ENCODE measurements at places on chromosomes 6 and 20.

- no peak for DNase-seq
These were observed 5.8 kb upstream of the SRPK1 start for GRCh38 chr6:35926509-35927215.

DNA sequence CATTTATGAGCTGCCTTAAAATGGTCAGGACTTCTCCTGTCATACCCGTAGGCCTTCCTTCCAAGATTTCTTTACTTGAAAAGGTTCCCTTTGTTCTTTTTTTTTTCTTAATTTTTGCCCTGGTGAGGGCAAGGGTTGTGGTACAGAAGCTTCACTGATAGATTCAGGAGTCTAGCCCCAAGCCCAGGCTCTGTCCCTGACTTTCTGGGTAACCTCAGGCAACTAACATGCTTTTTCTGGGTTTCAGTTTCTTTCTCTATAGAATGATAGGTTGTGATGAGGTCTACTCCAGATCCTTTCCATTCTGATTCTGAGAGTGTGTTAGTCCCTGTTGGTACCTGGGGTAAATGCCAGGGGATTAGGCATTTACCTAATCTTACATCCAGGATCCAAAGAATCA, 21.2 kb downstream of the SNPH start:
- no peak for DNase-seq

- no peak for DNase-seq
These were observed 631.1 kb upstream of the POU3F2 start for GRCh38 chr6:98203170-98203806.

GRCh38 chr6:154202339-154202738, 154.3 kb downstream of the IPCEF1 start:
- no peak for DNase-seq

DNA sequence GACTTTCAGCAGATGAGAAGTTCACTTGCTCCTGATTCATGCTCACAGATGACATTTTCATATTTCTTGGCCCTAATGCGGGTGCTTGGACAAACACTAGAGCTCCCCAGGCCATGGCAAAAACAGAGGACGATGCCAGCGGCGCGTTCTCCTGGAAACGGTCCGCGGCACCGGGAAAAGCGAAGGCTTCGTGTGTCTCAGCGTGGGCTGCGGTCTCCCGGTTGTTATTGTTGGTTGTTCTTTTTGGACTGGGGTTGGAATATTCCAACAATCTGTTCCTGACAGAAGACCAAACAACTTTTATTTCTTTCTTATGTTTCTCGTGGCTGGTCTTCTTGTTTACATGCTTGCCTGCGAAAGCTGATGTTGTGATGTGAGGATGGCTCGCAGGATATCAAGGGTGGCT, 46.8 kb upstream of the NEDD9 start:
- DNase-seq: no peak

- no peak for DNase-seq
These were observed 183.7 kb upstream of the JAG1 start for GRCh38 chr20:10857352-10858070.
